ENCODE measurements at places on chromosomes 1 and 21.

- no peak for DNase-seq
Observed at GRCh38 chr1:167120899-167121298, 27.0 kb downstream of the STYXL2 start.

GRCh38 chr1:215584389-215584788 is 17.3 kb downstream of the KCTD3 start:
- DNase-seq, result no peak

- peak; percentile 72 for DNase-seq
Observed at GRCh38 chr1:56374026-56374974, 205.1 kb downstream of the PLPP3 start.

- DNase-seq, result no peak
Observed at GRCh38 chr1:203521812-203522211, 27.9 kb downstream of the OPTC start.

DNA sequence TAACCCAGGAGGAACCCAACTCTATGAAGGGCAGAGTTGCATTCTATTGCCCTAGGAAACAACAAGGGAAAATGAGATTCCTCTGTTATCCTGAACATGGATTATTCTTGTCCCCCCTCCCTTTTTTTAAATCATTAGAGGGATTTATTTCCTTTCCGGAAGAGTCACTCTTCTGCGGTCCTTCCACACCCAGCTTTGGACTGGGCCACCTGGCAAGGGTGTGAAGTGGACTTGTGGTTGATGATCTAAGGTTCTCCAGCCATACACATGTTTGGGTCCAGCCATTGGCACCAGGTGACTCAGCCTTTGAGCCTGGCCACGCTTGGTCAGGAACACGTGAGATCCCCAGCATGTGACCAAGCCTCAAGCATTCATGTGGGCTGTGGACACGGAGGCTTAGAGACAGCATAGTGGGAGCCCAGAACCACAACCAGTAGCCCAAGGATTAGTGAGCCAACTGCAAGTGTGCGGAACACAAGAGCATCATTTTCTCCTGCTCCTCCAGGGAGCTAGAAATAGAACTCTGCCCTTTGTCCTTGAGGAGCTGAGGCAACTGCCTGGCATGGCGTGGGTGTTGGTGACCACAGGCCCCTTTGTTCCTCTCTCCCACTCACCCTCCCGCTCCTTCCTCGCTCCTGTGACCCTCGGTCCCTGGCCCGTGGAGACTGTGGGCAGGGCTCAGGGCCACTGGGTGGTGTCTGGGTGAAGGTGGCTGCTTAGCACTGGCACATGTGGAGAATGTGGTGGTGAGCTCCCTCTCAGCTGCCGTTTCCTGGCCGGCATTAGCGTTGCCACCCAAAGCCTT is 50.1 kb downstream of the NENF start:
- peak; percentile 86 for DNase-seq

- DNase-seq, result peak; percentile 82
Observed at GRCh38 chr1:116852910-116853309, 56.8 kb upstream of the PTGFRN start.

Measured in fibroblast of lung (primary cell).